DND-41 (cell line): ENCODE measurements at places on chromosomes 6 and 20.

DNA sequence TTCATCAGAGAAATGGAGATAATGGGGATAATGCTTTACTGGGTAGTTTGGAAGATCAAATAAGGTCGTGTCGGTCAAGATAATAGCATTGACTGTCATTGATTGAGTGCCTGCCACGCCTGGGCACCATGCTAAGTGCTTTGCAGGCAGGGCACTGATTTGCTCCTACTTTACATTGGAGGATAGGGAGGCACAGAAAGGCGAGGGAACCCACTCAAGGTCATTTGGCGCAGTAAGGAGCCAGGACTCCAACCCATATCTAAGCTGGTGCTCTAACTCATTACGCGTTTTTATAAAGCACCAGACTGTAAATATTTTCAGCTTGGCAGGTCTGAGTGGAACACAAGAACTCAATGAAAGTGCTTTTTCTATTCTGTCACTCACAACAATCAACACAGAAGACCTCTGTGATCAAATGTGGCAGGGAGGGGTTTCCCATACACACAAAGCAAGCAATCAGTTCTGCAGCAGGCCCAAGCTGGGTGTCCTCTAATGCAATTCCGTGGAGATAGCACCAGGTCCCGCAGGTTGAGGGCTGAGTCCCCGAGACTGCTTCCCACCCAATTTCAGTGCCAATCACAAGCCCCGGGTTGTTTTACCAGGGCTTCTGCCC, 373.6 kb downstream of the CDH26 start:
- no peak for DNase-seq

DNA sequence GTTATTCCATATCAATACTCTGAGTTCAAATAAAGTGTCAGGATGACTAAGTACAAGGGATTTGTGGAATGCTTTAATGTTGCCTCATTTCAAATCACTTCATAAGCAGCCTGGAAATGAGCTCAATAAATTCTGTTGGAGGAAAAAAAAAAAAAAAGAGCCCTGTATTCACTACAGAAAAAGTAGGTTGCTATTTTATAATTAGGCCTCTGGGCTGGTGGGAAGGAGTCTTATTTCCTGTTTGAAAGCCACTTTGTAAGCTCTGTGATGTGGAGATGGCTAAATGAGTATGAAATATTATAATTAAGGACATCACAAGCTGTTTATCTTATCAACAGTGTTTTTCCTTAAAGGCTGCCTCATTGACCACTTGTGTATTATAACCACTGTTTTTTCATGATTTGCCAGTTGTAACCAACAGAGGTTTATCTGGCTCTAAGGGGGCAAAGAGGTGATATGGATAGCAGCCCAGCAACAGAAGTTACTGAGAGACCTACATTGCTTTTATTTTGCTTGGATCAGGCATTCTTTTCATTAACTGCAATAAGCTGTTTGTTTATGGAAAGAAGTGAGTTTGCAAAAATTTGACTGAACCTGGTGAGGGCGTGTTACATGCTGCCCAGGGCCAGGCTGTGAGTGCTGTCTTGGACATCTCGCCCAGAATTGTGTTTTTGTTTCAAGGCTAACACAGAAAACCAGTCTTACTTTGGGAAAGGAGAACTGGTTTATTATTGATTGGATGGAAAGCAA, 563.3 kb upstream of the MAP3K7 start:
- no peak for DNase-seq

DNA sequence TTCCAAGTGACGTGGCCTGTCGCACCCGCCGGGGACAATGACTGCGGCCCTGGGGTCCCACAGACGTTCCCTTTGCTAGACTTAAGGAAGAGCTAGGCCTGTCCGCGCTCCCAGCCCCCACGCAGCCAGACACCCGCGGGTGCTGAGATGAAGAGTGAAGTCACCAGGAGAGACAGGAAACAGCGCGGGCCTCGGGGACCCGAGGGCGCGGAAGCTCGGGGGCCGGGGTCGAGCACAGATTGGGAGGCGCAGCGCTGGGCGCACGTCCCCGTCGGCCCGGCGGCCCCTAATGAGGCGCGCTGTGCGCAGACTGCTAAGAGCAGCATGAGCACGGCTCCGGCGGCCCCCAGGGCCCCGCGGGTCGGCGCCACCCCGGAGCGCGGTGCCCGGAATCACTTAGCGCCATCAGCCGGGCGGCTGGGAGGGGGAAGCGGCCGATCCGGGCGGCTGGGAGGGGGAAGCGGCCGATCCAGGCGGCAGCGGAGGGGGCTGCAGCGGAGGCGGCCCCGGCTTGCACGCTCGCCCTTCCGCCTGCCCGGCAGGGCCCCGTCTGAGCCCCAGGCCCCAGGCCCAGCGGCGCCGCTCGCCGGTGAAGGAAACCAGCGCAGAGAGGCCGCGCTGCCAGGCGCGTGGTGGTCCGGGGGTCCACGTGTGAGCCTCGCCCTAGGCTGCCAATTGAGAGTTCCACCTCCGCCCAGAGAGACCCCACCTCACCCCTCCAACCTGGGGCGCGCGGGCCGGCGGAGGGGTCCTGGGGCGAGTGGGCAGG, 8.3 kb upstream of the AVP start:
- DNase-seq = no peak

- no peak for DNase-seq
These were observed 385.3 kb downstream of the EPM2A start for GRCh38 chr6:145349950-145350510.

GRCh38 chr6:145277358-145278086, 457.8 kb downstream of the EPM2A start:
- no peak for DNase-seq

DNA sequence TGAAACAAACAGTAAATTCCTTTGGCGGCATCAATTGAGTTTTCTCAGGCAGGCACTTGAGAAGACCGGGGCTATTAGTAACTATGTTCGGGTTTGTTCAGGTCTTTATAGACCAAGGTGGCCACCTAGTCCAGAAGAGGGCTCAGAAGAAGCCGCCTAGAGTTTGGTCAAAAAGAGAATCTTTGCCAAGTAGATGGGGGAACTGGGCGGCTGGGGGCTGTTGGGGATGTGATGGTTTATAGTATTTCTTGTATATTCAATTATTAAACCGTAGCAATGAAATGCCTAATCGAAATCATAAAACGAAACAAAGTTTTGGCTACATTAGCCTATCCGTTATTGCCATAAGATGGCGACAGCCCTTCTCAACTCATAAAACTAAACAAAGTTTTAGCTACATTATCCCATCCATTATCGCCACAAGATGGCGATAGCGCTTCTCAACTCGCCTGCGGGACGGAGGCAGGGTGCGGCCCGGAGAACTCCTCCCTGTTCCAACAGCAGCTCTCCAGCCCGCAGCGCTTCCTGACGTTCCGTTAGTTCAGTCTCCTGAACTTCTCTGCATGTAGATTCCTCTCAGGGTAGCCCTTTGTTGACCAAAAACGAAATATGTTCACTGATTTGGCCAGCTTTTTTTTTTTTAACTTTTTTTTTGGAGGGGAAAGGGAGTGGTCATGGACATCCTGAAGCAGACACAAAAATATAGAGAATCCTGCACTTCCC, 120.5 kb upstream of the PRSS16 start:
- peak; percentile 91 for DNase-seq

DNA sequence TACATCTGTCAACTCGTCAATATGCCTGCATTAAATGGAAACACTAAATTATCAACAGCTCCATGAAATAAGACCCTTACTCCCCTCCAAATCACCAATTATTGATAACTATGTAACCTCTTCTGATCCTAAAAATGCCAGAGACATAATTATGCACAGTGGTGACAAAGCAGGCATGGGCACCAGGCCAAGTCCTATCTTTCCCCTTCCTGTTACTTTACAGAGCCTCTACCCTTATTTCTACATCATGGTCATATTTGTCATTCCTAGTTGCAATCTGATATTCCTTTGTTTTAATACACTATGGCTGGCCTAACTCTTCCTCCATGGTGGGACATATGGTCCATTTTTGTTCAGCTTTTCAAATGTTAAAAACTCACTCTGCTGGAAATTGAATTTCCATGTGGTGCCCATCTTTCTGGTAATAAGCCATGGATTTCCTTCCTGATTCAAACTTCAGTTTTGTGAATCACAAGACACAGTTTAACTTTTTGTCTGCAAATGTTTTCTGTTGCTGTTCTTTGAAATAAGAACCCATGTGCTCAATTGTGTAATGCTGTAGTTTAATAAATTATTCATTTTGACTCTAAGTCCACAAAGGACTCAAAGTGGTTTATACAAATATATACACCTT, 41.8 kb upstream of the ARFGEF2 start:
- no peak for DNase-seq

DNA sequence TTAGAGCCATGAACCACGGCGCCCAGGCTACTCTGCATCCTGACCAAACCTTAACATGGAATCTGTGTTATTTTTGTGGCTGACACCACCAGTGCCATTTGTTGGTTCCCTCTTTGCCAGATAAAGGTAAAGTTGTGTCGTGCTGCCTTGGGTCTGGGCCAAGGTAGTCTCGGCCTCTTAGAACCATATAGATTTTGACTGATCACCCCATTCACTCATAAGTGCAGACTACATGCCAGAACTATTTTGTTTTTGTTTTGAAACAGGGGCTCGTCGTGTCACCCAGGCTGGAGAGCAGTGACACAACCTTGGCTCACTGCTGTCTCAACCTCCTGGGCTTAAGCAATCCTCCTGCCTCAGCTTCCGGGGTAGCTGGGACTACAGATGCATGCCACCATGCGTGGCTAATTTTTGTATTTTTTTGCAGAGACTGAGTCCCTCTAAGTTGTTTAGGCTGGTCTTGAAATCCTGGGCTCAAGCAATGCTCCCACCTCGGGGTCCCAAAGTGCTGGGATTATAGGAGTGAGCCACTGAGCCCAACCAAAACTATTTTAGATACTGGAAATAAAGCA, 19.2 kb upstream of the RIPOR3 start:
- no peak for DNase-seq

- no peak for DNase-seq
These were observed 858 bp upstream of the PTPRK start for GRCh38 chr6:128521282-128521632.

GRCh38 chr6:116087437-116088027, 13.1 kb upstream of the NT5DC1 start:
- DNase-seq = no peak
